ENCODE measurements at places on chromosomes 5 and 9.
A peak's percentile ranks its signal among the peaks of the same experiment; 100 is the strongest.

DNA sequence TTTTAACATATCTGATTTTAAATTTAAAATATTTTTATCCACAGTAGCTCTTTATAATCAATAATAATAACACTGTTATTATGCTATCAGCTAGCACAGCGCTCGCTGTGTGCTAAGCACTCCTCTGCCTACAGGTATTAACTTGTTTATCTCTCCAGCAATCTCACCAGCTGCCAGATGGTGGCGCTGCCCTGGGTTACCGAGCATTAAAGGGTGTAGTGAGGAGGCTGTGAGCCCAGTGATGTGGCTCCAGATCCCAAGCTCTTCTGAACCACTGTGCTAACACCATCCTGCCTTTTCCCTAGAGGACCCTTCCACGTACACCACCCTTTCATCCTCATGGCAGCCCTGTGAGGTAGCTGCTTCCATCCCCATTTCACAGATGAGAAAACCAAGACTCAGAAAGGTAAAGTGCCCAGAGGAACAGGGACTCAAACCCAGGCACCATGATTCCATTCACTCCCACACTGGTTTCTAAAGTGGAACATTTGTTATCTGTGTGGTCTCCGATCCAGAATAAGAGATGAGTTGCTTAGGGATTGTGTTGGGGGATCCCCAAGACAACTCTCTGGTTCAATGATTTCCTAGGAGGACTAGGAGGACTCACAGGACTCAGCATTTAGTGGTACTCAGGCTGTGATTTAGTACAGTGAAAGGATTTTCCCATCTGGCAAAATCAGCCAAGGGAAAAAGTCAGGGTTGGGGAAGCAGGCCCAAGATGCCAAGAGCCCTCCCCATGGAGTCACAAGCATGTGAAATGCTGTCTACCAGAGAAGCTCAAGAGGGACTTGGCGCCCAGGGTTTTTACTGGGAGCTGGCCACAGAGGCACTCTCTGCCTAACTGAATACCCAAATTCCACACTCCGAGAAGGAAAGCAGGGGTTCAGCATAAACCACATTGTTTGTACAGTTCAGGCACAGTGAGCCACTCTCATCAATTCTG lies 7.0 kb downstream of the IGFBPL1 start:
- peak; percentile 71 for DNase-seq

GRCh38 chr5:150184006-150184405 lies 5.9 kb upstream of the SLC6A7 start:
- no peak for DNase-seq

DNA sequence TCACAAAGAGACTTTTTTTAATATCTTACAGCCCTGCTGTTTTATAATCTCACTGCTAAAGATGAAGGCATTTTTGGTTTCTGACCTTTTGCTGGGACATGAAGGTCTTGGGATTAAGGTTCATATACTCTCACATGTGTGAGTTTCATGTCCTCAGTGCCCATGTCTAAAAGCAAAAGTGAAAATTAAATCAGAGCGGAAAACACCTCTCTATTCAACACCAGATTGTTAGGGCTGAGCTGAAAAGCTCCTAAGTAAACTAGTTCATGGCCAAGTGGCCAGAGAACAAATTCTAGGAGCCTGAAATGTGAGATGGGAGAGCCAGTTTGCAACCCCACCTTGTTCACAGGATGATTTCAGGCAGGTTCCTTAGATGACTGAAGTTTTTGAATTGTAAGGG lies 110.9 kb downstream of the GRIA1 start:
- no peak for DNase-seq

DNA sequence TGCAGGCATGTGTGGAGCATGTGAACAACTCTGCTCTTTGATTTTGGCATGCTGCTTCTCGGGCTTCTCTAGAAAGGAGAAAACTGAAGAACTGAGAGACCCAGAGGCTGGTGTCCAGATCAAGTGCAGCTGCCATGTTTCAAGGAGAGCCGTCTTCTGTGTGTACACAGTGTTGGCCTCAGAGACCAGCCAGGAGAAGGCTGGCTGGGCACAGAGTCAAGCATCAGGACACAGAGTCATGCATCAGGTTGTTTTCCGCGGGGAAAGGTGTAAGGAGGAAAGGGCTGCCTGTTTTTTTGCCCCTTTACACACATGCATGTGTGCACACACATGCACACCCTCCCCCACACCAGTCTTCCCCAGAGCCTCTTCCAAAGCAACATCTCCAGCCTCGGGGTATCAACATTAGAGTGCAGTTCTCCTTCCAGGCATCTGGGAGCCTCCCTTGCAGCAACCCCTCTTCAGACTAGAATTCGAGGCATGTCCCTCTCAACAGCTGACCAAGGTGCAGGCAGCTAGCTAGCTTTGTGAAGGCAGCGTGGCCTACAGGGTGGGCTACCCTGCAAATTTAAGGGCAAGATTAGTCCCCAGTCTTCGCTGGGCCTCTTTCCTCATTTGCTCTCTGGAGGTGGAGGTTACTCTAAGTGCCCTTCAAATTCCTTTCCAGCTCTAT lies 180.9 kb downstream of the AOPEP start:
- DNase-seq = no peak

GRCh38 chr5:148776780-148777179 lies 49.6 kb upstream of the ADRB2 start:
- no peak for DNase-seq

DNA sequence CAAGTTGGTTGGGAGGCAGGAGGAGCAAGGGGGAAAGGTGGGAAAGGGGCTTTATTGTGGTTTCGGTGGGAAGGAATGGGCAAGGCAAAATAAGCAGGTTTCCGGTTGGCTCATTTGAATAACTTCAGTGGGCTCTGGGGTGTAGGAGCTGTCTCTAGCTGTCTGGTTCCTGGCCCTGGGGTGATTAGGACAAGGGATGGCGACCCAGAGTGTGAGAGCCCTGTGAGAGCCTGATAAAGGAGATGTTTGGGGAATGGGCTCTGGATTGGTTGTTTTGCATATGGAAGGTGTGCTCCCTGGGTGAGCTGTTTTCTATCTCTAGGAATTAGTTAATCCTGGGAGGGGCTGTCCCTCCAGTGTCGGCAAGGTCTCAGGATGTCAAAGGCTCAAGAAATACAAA lies 15.4 kb downstream of the ANKRD34B start:
- no peak for DNase-seq

DNA sequence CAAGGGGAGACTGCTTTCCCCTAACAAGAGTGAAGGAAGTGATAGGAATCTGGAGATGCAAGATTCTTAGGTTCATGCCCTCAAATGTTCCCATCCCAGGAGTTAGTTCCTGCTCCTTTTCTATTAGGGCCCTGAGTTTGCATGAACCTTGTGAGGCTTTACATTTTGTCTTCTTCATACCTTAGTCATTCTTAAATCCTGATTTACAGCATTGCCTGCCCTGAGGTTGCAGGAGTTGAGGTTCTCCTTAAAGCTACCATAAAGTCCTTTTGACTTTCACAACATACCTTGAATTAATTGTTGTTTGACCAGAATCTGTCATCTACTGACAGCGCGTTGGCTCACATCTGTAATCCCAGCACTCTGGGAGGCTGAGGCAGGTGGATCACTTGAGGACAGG lies 151.5 kb upstream of the ABCA1 start:
- no peak for DNase-seq

DNA sequence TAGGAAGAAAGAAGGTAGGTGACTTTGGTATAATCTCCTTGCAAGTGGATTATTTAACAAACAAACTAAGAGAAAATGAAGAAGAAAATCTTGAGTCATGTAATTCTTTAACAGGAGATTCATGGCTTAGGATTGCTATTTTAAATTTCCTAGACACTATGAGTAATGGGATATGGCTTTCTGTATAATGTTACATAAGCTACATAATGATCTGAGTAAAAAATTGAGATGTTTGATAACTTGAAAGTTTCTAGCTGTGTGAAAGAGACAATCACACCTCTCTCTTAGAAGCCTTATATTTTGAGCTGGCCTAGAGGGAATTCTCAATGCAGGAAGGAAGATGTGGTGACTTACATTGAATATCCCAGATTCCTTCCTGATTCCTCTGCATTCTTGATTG lies 92.5 kb downstream of the CDH9 start:
- no peak for DNase-seq

Measured in stimulated activated effector memory CD8-positive, alpha-beta T cell treated with anti-CD3 and anti-CD28 coated beads, Interleukin-12 subunit alpha, Interleukin-12 subunit beta, amount 100 ng/mL, for 72 hours (primary cell).